ENCODE measurements at places on chromosomes 4 and X.

DNA sequence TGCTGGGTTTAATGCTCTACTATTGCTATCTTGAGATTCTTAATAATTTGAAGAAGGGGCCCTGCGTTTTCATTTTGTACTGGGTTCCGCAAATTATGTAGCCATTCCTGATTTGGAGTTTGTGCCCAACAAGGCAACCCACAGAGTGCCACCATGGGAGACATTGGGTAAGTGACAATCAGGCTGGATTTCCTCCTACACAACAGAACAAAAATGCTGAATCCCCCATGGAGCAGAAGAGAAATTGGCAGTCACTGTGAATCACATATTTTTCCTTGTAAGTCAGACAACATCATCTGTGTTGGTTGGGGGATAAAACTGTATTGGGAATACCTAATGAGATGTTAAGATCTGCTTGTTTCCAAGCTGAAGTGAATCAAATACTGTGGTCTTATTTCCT, 80.9 kb downstream of the CNGA2 start:
- no peak for DNase-seq

DNA sequence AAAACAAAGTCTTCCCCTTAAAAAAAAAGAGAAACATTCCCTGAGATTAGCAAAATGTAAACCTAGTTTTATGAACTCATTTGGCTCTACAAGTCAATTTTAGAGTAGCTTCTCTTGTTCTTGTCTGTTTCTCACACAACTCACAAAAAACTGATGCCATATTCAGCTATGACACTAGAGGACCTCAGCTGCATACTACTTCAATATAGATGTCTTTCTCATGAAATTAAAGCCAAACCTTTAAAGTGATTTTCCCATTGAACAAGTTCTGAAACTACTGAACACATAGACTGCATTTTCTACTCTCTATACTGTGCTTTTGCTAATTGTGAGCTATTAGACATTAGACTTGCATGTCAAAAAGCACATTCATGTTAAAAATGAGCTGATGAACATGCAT, 49.8 kb downstream of the TBCK start:
- no peak for DNase-seq

GRCh38 chr4:174805746-174806145, 23.3 kb downstream of the GLRA3 start:
- no peak for DNase-seq

DNA sequence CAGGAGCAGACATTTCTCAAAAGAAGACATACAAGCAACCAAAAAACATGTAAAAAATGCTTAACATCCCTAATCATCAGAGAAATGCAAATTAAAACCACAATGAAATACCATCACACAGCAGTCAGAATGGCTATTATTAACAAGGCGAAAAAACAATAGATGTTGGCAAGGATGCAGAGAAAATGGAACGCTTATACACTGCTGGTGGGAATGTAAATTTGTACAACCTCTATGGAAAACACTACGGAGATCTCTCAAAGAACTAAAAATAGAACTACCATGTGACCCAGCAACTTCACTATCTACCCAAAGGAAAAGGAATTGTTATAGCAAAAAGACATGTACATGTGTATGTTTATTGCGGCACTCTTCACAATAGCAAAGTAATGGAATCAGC, 71.5 kb downstream of the PPP4R3C start:
- DNase-seq, result no peak

DNA sequence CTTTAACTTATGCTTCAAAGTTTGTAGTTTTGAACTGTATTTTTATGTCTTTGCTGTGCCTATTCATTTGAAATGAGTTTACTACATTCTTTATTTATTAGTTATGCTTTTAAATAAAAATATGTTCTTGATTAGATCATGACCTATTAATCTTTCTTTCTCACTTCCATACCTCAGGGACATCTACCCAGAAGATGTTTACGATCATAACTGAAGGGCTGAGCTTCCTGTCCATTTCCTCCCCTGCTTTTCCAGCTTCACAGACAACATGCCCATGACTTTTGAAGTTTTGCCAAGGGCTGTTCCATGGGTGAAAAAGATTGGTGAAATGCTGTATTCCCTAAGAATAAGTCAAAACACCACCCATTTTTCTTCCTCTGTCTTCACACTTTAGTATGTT, 99.7 kb upstream of the DDIT4L start:
- DNase-seq, result no peak

GRCh38 chr4:4428966-4429875, 42.3 kb downstream of the NSG1 start:
- no peak for DNase-seq

GRCh38 chr4:74038425-74039314, at the start of gene CXCL3:
TSS of gene CXCL3 (minus strand) at chr4:74038689. CDS start at chr4:74038611, 78 bp downstream.
- no peak for DNase-seq

DNA sequence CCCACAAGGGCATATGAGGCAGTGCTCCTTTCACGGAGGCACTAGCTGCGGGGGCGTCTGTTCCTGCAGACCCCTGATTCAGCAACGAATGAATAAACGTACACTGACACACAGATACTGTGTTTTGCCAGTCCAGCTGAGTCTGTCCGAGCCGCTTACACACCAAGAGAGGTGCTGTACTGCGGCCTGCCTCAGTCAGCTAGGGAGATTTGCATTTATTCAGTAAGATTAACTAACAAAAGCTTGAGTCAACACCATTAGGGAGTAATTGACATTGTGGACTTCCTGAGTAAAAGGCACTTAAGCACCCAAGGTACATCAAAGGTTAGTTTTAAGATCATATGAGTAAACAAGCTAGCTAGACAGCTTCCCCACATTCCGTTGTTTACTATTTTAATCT, 31.0 kb upstream of the BEX4 start:
- DNase-seq, result no peak
